NCI-H1436 (cell line): ENCODE measurements at places on chromosomes 5 and 9.

DNA sequence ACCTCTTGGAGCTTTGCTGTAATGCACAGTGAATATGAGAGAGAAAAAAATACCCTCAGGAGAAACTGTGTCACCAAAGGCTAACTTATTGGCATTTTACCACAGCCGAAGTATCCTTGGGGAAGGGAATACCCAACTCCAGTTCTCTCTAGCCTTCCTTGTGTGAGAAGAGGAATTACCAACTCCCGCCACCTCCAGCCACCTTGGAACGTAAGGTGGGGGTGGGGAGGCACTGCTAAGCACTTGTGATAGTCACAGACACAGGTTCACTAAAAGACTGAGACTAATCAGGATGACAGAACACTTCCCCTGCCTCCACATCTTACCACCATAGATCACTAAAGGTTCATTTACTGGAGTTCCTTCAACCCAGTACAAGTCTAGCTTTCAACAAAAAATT is 102.0 kb upstream of the ADAMTS19 start:
- DNase-seq: no peak

DNA sequence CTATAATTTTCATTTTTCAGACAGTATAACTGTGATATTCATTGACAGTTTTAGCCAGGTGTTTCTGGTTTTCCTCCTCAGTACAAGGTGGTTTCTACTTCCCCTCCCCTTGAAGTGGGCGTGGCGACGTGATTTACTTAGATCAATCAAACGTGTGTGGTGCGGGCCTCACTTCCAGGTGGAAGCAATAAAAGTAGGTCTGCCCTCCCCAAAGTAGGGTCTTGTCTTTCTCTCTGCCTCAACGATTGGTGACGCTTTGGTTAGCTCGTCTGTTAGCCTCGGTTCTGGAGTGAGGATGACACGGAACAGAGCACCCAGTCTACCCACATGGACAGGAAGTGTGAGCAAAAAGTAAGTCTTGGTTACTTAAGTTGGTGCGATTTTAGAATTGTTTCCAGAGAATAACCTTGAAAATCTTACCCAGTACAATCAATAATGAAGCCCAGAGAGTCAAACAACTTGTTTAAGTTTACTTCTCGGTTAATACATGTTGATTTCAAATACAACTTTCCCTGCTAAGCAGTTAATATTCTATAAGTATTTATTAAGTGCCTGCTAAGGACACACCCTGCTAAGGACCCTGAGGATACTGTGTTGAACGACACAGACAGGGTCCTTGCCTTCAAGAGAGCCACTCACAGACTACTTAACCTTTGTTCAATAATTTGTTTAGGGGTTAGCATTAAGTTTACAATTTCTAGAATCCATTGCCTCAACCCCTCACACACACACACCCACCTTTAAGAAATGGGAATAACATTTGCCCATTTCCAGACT is 48.4 kb downstream of the COX7C start:
- no peak for DNase-seq

GRCh38 chr5:153523831-153524230 is 33.4 kb downstream of the GRIA1 start:
- DNase-seq: no peak

GRCh38 chr9:100437860-100438805 is 11.2 kb downstream of the MSANTD3 start:
- DNase-seq: peak; percentile 74

DNA sequence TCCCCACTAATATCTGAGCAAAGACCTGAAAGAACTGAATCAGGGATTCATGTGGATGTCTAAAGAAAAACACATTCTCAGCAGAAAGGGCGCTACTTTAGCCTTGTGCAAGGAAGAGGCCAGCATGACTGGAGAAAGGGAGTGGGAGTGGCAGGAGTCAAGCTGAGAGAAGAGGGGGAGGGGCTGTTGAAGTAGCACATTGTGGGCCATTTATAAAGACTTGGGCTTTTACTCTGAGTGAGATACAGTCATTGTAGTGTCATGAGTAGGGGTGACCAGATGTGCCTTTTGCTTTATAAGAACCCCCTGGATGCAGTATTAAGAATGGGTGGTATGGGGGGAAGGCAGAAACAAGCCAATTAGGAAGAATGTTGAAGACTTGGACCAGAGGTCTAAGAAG is 452.8 kb downstream of the ENC1 start:
- no peak for DNase-seq
